Stimulated activated CD8-positive, alpha-beta memory T cell treated with anti-CD3 and anti-CD28 coated beads, Interleukin-15, amount 100 ng/mL, for 24 hours (primary cell): ENCODE measurements at places on chromosomes 2 and 18.

DNA sequence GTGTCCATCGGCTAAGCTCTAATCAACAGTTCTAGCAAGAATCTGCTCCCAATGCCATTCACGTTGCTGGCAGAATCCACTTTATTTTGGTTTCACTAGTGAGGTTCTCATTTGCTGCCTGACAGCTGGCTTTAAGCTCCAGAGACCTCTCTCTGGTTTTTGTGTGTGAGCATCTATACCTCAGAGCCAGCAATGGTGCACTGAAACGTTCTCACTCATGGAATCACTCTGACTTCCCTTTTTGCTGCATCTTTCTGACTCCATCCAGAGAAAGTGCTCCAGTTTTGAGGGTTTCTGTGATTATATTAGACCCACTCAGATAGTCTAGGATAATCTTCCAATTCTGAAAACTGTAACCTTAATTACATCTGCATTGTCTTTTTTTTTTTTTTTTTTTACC is 596.6 kb downstream of the RNF144A start:
- DNase-seq = no peak

DNA sequence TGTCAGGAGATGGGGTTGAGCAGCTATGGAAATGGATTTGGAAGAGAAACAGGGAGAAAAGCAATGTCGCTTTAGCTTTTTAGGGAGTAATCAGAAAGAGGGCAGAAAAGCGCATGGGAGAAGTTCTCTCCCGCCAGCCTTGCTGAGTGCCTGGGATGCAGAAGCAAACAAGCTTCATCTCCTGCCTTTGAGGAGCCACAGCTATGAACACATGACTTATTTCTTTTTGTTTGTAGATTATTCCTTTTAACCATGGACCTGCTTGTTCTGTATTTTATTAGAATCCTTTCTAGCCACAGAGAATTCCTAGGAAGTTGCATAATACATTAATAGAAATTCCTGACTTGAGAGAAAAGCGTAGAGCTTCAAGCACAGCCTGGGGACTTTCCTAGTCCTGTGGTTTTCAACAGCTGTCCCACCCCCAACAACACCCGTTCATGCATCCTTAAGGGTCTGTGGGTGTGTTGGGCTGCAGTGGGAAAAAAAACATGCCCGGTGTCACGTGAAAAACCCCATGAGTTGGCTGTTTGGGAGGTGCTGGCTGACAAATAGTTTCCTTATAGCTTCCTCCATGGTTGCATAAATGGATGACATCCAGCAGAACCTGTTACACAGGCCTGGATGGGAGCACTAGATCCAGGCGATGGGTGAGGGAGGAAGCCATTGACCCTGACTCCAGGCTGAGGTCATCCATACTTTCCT is 14.9 kb downstream of the SLC9A4 start:
- DNase-seq = no peak

DNA sequence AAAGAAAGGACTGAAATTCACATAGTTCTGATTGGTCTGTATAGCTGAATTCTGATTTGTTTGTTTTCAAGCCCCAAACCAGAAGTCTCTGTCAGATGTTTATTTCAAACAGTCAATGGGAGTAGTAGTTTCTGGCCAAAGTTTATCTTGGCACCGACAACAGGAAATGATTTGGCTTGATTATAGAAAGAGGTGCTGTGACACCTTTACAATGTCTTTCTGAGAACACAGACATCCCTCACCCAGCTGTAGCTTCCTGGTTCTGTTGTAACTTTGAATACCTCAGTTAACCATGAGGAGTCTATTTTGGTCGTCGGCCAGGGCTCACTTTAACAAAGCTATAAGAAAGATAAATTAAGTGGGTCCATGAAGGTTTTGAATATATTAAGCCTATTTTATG is 545.0 kb upstream of the ZNF804A start:
- no peak for DNase-seq

GRCh38 chr2:149192427-149192826 is 138.0 kb upstream of the LYPD6 start:
- DNase-seq = no peak

- DNase-seq = no peak
Measured at GRCh38 chr18:58863539-58864145, 1.0 kb upstream of the ZNF532 start.

DNA sequence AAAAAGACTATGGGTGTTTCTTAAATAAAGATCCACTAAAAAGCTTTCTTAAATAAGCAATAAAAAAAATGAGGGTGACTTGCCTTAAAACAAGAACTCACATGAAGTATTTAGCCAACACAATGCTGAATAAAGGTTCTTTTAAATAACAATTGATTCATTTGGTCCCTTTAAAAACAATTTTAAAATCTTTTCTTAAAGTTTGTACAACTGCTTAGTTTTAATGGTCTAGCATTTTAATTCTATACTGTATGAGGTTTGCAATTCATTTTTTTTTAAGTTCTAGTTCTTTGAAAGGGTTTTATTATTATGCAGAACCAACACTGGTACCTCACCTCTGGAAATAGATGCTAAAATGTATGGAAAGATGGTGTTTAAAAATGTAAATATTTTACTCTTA is 1017.5 kb downstream of the LRP1B start:
- DNase-seq = no peak

DNA sequence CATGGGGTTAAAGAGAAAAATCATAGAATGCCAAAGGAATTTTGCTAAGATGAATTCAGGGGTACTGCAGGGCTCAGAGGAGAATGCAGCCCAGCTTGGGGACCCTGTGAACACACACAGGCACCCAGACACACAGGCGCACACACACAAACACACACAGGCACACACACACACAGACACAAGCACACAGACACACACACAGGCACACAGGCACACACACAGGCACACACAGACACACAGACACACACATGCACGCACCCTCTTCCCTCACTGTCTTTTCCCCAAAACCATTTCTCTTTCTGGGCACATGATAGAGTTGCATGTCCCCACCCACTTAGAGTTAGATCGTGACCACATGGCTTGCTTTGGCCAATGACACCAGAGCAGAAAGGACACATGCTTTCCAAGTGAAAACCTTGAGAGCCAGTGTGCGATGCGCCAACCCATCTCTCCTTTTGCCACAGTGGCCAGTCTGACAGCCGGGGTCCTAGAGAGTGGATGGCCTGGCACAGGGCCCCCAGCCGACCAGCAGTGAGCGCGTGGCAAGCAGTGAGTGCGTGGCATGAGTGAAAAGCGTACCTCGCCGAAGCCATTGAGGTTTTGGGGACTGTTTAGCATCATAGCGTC is 163.3 kb downstream of the KLHL29 start:
- DNase-seq = no peak

GRCh38 chr2:39620067-39620466 is 45.6 kb upstream of the TMEM178A start:
- DNase-seq = no peak

- DNase-seq = no peak
Measured at GRCh38 chr2:100161945-100162620, 19.7 kb upstream of the AFF3 start.

DNA sequence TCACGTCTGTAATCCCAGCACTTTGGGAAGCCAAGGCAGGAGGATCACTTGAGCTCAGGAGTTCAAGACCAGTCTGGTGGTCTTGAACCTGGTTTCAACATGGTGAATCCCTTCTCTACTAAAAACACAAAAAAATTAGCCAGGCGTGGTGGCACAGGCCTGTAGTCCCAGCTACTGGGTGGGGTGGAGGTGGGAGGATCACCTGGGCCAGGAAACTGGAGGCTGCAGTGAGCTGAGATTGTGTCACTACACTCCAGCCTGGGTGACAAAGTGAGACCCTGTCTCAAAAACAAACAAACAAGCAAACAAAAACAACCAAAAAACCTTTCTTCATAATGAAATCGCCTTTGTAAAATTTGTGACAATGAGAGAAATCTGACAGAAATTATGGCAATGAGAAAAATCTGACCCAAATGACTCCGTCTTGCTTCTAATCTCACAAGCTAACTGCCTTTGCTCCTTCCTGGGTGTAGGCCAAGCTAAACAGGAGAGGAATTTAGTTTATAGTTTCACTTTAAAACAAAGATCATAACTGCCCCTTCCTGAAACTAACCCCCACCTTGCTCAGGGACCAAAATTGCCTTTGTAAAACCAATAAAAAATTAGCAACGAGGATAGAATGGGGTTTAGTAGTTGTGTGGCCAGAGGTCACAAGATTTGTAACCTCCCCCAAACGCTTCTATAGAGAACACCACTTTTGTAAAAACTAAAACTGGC is 60.7 kb upstream of the KIF5C start:
- DNase-seq = no peak

DNA sequence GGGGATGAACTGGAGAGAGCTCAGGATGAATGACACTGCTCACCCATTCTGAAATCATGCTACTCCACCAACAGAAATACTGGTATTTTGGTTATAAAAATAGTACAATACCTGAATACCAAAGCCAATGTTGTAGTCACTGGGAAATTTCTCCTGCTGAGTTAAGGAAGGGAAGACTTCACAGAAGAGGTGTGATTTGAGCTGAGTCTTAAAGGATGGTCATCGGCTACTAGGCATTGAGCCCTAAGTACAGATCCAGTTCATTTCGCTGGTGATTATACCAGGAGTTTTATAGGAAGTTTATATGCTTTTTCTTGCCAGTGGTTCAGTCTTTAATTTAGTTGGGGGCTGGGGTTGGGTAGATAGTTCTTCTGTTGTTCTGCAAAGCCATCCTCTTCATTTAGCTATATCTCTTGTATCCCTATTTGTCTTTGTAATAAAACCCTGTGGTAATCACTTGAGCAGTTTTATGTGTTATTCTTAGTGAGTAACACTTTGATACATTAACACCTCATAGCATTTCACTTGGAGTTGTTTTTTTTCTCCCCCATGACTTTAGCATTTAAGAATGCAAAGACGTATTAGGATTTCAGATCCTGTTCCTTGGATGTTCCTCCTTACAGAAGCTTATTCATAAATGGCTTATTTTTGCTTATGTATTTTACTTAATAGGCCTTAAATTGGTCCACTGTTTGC is 239.9 kb upstream of the FOSL2 start:
- no peak for DNase-seq

- DNase-seq = no peak
Measured at GRCh38 chr2:1627628-1628381, 116.5 kb downstream of the PXDN start.

- DNase-seq = no peak
Measured at GRCh38 chr2:170139276-170139967, 38.5 kb upstream of the MYO3B start.

DNA sequence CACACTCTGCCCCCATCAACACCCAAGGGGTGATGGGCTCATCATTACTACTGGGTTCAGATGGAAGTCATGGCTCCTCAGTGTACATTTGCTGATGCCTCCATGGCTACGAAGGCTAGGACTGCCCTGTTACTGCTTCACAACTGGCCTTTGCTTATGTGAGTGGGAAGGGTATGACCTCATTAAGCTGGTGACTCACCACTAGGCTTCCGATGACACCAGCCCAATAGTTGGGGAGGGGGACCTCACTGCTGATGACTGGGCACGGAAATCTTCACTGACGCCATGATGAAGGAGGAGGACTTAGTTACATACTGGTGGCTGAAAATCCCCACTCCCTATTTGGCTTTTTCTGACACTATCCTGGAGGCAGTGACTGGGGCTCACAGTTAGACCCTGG is 263.2 kb downstream of the CMPK2 start:
- DNase-seq = no peak

DNA sequence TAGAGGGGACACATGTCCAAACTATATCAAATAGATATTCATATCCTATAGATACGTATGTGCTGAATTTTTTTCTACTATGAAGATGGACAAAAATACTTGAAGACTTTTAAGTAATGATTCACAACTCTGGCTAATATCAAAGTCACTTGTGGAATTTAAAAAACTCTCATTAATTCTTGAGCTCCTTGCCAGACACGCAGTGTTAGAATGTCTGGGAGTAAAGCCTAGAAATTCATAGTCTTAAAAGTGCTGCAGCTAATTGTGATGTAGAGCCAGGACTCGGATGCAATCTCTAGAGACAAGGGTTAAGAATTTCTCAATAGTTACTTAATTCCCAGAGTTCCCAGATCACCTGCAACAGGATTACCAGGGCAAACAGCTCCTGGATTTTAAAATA is 107.4 kb downstream of the ARL6IP6 start:
- no peak for DNase-seq

DNA sequence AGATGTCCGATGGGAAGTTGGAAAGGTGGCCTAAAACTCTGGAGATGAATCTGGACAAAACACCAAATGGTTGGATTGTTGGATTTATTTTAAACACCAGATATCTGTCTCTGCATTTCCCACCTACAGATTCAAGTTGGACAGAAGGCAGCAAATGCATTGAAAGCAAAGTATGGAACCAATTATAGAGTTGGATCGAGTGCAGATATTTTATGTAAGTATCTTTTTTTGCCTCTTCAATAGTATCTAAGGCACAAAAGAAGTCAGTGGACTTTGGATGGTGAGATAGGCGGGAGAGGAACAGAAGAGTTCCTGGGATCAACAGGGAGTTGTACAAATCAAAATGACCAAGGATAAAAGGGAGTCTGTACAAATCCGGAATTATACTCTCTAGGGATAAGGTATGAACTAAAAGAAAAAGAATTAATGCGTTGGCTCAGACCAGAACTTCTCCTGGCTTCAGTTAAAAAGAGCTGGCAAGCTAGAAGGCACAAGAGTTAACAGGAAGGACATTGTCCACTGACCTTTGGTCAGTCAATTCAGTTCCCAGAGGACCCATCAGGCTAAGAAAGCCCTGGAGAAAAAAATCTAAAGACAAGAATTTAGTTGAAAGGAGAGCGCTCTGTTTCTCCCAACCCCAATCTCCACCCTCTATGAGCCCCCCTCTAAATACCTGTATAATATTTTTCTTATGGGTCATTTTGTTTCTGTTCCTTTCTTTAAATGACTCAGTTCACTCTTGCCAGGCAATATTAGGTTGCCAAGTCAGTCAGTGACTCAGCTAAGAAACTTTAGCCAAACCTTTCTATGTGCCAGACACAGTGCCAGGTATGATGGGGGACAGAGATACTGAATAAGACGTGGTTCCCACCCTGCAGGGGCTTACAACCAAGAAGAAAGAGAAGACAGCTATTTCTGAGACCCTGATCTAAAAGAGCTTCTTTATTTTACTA is 29.1 kb downstream of the CPO start:
- no peak for DNase-seq

GRCh38 chr2:30208453-30208852 is 22.9 kb upstream of the LBH start:
- no peak for DNase-seq

DNA sequence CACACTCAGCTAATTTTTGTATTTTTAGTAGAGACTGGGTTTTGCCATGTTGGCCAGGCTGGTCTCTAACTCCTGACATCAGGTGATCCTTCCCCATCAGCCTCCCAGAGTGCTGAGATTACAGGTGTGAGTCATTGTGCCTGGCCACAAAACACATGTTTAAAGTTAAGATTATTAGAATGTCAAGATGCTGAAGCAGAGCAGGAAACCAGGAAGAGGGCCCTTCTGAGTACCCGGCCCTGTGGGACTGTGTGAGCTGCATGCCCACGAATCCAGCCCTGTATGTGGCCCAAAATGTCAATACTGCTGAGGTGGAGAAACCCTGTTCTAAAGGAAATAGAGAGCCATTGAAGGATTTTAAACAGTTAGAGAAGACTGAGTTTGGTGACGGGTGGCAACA is 31.0 kb upstream of the REV1 start:
- no peak for DNase-seq
